T follicular helper cell (primary cell): ENCODE measurements at places on chromosomes 5 and 9.

GRCh38 chr9:124631326-124631725, 124.1 kb upstream of the NR5A1 start:
- no peak for DNase-seq

- no peak for DNase-seq
Measured at GRCh38 chr5:134462047-134462575, 50.4 kb upstream of the CDKN2AIPNL start.

DNA sequence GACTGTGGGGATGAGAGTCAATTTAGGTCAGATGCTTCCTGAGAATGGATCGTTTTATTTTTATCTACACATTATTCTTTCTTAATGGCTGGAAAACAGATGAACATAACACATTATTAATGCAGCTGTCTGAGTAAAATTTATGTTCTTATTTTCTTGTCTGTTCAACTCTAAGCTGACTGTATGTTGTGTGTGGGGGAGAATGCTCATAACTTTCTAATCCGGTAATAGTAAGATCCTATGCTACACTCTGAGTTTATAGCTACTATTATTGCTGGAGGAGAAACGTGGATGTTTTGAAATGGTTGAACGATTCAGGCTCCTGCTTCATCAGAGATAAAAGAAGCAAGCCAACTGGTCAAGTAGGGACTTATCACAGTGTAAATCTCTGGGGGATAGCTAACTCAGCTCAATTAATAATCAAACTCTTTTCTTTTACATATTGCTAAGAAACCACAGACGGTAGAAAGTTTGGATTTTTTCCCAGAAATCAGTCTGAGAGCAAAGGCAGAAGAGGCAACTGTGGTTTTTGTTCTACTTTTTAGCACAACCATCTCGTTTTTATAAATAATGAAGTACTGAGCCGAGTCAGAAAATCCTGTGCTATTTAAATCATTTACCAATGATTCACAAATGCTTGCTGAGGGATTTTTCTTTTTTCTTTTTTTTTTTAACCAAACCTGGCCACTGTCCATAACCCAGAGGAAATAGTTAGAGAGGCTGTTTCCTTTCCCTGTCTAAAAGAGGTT, 265.0 kb upstream of the FAM174A start:
- DNase-seq = no peak

DNA sequence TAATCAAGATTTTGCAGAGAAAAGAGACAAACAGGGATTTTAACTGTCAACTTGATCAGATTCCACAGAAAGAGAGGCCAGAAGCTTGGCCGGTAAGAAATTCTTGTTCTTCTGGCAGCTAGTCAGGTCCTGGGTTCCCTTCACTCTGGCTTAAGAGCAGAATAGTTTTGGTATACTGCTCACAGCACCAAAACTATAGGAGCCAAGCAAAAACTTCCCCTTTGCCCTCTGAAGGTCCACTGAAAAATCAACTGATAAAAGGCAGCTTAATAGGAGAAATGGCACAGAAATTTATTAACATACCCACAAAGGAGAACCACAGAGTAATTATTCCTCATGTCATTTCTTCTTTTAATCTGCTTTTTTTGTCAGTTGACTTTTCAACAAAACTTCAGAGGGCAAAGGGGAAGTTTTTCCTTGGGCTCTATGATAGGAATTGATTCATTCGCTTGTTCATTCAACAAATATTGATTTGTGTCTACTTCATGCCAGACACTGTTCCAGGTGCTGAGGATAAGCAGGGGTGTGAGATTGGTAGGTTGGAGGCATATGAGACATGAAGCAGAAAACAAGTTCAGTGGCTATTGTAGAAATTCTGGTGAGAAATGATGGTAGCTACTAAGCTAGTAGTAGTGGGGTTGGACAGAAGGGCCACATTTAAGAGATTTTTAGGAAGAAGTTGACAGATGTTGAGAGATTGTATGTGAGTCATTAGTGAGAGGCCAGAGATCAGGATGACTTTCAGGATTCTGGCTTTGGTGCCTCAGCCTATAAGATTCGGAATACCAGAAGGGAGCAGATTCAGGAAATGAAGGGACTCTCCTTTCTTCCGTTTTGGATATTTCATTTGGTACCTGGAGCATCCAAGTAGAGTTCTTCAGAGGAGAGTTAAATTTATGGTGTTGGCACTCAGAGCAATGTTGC, 20.6 kb upstream of the NNT start:
- DNase-seq = no peak

- no peak for DNase-seq
Measured at GRCh38 chr9:110334183-110334582, 3.5 kb downstream of the TXNDC8 start.

GRCh38 chr5:133873449-133873848, 95.0 kb downstream of the C5orf15 start:
- no peak for DNase-seq

GRCh38 chr5:144009116-144009515, 161.3 kb downstream of the YIPF5 start:
- no peak for DNase-seq

- DNase-seq = no peak
Measured at GRCh38 chr9:14119694-14120514, 194.0 kb downstream of the NFIB start.

- no peak for DNase-seq
Measured at GRCh38 chr5:122478741-122479442, 166.9 kb downstream of the SNCAIP start.

GRCh38 chr9:4864234-4864661, 71.5 kb downstream of the RCL1 start:
- DNase-seq = no peak

DNA sequence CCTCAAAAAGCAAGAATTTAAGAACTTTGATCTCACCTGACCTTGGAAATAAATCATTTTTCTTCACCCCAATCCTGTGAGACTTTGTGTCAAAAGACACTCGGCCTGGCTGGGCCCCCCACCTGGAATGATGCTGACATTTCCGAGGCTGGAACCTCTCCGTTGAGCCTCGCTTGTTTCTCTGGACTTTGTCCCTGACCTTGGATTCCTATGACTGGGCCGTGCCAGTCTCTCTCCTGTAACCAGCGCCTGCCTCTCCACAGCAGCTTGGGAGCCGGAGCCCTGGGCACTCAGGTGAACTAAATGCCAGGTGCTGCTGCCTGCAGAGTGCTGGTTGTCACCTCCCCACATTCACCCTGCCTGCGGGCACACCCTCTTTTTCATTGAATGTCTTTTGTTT, 62.7 kb downstream of the RETREG1 start:
- DNase-seq = no peak

- no peak for DNase-seq
Measured at GRCh38 chr5:77981820-77982219, 205.7 kb upstream of the TBCA start.

- DNase-seq = no peak
Measured at GRCh38 chr9:8429768-8430167, 630.2 kb upstream of the DMAC1 start.

- DNase-seq = no peak
Measured at GRCh38 chr9:119667163-119667562, 297.9 kb upstream of the BRINP1 start.

DNA sequence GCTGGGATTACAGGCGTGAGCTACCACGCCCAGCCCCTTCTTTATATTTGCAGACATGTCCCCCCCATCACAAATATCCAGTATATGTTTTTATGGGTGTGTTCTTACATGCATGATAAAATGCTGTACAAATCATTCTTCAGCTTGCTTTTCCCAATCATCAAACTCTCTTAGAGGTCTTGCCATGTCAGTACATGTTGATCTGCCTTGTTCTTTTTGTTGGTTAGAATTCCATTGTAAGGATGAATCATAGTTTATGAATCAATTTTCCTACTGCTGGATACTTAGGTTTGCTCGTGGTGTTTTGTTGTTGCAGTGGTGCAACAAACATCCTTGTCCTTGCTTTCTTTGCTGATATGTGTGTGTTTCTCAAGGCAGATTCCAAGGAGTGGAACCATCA, 79.9 kb upstream of the NEURL1B start:
- DNase-seq = no peak
